ENCODE measurements at places on chromosomes 5 and 9.

DNA sequence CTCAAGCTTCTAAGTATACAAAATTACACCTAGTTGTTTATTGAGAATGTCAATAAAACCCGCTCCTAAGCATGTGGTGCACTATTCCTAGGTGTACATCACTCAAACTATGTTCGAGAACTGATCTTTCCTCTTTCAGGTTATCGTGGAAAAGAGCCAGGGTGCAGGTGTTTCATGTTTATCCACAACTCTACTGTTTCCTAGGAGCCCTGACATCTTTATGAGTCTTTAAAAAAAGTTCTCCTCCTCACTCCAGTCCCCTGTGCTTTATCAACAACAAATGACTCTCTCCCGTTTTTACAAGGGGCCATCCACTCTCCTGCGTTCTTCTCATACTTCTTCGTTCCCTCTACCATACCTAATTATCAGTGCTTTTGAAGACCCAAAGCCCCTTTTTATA is 78.8 kb upstream of the NFIL3 start:
- DNase-seq = no peak

GRCh38 chr9:16267281-16268066 is 603.0 kb downstream of the BNC2 start:
- DNase-seq = peak; percentile 43

DNA sequence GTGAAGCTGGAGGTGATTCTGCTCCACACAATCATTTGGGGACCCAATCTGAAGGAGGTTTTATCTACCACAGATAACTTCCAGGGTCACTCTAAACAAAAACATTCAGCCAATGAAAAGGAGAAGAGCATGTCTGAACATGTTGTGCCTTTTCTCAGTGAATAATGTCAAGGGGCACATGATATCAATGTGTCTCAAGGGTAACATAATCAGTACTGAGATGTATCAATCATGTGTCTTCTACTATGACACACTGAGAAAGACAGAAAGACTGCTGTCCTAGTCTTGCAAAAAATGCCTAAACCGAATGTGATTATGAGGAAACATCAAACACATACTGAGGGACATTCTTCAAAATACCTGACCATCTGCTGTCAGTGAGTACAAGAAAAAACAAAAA is 25.4 kb upstream of the RASA1 start:
- no peak for DNase-seq

- peak; percentile 49 for DNase-seq
Measured at GRCh38 chr5:168047043-168047668, 244.3 kb upstream of the WWC1 start.

GRCh38 chr5:164336276-164336675 is 830.9 kb downstream of the MAT2B start:
- no peak for DNase-seq

DNA sequence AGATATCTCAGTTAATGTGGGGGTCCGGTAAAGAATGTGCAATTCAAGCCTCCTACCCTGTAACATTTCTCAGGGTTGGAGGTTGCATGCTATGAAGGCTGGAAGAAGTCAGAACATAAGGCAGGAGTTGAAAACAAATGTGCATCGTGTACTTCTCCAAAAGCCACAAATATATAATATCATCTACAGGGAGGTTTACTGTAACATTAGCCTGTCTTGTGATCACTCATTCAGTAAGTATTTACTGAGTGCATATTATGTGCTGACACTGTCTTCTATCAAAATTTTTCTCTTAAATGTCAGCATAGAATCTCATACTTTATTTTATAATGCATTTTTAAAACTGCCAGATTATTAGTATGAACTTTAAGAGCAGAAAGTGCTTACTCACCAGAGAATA is 105.6 kb upstream of the ZNF366 start:
- DNase-seq = peak; percentile 59

DNA sequence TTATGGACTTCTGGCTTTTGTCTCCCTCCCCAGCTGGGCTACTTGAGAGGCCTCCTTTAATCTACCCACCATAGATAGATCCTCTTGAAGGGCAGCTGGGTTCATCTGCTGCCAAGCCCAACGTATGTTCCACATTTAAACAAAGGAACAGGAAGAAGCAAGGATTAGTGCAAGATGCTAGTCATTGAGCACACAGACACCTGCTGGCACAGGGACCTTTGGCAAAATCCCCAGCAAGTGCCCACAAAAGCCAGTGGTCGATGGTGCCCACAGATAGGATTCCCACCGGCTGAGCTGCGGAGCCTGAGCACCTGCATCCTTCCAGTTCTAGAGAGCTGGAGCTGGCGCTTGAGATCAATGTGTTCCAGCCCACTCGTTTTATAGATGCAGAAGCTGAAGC is 57.7 kb upstream of the SHB start:
- DNase-seq = no peak

DNA sequence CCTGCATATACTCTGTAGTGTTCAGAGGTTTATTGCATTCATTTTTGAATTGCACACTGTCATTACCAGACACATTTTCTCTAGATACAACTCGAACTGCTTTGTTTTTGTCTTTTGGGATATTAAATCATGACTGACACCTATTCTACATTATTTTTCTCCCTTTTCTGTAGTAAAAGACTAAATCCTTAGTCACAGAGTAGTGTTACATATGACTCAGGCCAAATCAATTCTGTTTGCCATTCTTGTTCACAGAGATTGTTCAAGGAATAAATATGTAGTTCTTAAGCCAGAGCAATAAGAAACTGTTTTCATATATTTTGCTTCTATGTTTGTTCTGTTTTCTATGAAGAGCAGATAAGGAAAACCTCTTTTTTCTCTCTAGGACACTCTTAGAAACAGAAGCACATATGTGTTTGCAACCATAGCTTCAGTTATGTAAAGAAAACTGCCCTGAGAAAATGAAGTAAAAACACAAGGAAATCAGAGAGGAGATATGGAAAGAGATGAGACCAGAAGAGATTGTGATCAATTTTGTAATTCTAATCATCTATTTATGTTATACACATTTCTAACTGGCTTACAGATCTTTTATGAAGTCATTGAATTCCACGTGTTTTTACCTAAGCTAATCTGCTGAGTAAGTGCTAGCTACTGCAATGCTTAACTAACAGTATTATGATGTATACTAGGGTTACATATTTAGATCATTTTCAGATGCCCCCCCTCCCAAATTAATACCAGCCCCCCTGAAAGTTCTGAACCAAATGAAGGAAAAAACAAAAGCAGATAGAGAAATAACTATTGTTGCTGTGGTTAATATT is 1995.6 kb upstream of the CDH6 start:
- DNase-seq = no peak

- no peak for DNase-seq
Measured at GRCh38 chr9:27442464-27442863, 81.6 kb upstream of the IFNK start.

DNA sequence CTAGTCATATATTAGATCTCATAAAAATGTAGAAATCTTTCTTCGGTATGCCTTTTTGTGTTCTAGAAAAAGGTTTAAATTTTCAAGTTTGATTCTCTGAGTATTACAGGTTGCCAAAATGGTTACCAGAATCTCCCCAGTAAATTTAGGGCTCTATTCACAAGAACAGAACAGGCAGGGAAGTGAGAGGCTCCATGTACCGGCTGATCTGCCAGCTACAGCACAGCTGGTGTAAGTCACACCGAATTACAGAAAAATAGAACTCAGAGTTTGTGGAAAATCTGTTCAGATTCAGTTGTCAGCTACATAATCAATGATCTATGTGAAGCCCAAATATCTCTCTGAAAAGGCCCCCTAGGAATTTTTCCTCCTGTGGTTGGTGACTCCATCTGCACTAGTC is 10.5 kb downstream of the FAM81B start:
- no peak for DNase-seq

GRCh38 chr5:138024117-138024516 is 8.8 kb downstream of the FAM13B start:
- peak; percentile 64 for DNase-seq

DNA sequence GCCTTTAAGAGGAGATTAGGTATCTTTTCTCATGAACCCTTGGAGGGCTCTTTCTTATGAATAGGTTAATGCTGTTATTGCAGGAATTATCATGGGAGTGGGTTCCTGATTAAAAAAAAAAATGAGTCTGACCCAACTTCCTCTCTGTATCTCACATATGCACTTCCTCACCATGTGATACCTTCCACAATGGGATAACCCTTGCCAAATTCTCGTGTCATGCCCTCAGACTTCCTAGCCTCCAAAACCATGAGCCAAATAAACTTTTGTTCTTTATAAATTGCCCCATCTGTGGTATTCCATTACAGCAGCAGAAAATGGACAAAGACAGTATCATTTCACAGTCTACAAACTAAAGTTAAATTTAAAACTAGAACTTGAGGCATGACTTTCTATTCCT is 1.0 kb downstream of the OR1B1 start:
- no peak for DNase-seq

GRCh38 chr9:112091810-112092209 is 83.3 kb downstream of the SUSD1 start:
- peak; percentile 29 for DNase-seq

DNA sequence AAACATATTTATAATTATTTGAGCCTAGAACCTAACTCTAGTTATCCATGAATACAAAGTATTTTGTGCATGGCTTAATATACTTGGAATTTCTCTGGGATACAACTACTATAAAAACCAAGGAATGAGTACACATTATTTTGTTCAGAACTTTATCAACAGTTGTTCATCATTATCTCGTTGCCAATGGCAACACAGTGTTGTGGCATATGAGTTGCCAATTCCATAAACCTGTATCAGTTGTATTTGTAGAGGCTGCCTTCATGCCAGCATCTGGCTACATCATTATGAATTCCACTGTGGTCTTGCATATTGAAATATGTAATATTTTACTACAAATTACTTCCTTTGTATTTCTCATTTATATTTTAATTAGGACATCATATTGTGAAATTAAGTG is 250.4 kb downstream of the FSTL4 start:
- no peak for DNase-seq

- no peak for DNase-seq
Measured at GRCh38 chr5:172892713-172893112, 58.7 kb downstream of the ERGIC1 start.

GRCh38 chr5:124480022-124480421 is 266.4 kb downstream of the ZNF608 start:
- no peak for DNase-seq

DNA sequence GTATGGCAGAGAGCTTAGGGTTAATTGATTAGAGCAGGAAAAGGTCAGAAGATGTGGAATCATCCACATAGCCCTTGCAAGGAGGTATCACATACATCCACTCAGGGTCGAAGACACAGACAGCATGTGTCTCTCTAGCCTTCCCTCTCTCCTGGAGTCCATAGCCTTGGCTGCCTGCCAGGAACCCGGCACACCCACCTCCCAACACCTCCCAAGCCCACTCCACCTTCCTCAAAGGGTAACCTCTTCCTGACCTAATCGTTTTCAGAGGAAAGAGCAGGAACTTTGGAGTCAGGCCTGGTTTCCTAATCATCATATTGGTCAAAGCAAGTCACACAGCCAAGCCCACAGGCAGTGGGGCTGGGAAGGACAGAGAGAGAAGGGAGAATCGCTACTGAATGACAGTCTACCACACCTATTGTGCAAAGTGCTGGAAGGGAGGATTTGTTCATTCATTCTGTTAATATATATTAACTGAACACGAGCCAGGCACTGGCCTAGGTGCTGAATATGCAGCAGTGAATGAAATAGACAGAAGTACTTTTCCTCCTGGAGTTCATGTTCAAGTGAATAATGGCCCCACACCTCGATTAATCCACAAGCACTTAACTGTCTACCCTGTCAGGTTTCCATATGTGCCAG is 107.8 kb downstream of the KCNIP1 start:
- DNase-seq = peak; percentile 13

GRCh38 chr9:6367128-6367890 is 39.1 kb downstream of the TPD52L3 start:
- DNase-seq = peak; percentile 20

DNA sequence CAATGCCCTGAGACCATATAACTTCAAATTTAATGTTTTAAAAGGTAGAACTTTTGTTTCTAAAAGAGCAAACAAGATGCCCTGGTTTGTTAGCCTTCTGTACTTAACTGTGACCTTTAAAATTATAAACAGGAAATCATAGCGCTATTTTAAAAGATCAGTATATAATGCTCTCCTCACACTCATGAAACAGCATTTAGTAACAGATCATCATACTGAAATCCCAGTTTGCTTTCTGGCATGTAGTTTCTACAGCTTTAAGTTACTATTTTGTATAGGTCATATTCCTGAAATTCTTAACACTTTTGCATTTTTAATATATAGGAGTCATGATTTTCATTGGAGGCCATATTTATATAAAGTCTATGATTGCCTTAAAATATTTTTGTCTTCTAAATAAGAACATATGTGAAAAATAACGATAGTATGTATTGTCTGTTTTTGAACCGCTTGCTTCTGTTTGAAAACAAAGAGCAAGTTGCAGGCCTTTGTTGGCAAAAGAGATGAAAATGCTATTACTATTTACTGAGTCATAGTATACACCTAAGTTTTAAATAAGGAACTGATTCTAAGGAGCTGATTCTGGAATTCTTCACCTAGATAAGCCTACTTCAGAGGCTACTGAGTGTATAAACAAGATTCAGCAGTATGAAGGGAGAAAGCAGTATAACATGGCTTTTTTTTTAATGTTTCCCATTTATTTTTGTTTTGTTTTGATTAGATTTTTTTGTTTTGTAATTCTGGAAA is 20.5 kb downstream of the SRFBP1 start:
- DNase-seq = no peak

DNA sequence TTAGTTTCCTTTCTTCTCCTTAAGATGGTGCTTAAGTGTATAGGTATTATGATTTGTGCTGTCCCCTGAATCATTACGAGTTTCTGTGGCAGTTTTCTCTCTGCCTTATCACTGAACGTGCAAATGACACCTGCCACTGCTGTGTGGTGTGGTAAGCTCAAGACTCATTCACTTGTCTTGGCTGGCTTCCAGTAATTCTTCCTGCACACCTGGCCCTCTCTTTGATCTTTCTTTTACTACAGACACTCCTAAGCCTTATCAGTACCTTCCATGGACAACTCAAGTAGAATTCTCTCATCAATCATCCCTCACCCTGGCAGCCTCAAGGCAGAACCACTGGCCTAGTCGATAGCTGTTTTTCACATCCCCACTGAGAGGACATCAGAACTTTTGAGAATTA is 82.6 kb upstream of the ADAMTS19 start:
- DNase-seq = no peak

DNA sequence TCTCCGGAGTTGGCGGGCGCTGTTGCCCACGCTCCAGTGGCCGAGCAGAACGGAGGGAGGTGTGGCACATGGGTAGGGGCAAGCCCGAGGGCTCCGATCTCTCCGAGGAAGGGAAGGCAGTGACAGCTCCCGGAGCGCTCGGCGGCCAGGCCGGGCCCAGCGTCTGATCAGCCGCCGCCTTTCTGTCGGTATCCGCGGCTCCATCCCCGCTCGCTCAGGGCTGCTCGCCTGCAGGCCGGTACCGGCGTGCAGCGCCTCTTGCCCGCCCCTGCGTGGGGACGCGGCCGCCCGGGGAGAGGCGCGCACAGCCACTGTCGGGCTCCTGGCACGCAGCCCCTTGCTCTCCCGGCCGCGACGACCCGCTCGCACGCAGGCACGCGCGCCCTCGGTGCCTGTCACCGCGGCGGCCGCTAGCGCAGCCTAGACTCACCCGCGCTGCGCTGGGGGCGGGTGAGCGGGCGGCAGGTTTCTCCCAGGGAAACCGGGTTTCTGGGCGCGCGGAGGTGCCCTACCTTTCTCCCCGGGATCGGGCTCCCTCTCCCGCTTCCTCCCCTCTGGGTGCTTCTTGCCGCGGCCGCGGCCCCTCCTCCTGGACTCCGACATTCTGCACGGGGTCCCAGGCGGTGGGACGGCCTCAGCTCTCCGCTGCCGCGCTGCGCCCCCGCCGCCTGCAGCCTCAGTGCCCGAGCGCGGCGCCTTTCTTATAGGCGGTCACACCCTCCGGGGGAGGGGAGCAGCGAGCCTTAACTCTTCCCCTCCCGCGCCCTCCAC is 108.4 kb downstream of the PSD2 start:
- DNase-seq = peak; percentile 16

- DNase-seq = no peak
Measured at GRCh38 chr5:143151056-143151700, 252.3 kb downstream of the NR3C1 start.
